ENCODE measurements at places on chromosomes 16 and 17. TPM values are rescaled to one million over a fixed set of nuclear protein-coding genes. Genes with fewer than 3 reads are reported as not detected.
A peak's percentile ranks its signal among the peaks of the same experiment; 100 is the strongest.

GRCh38 chr16:1613211-1613622 lies 1.1 kb downstream of the CRAMP1 start:
- peak overlapping the region; percentile 87 for H3K27ac ChIP-seq
- no peak for ATAC-seq
- H3K4me3 ChIP-seq = peak overlapping the region; percentile 72
- no peaks in the 10 kb centered on the region for H3K27me3 ChIP-seq

MT1A gene
- not detected for total RNA-seq

TMIGD1 gene
- not detected for total RNA-seq

- H3K36me3 ChIP-seq = no peaks in the 10 kb centered on the region
- no peak overlapping the region for H3K4me3 ChIP-seq
- ATAC-seq = no peak
- no peaks in the 10 kb centered on the region for H3K27me3 ChIP-seq
- H3K27ac ChIP-seq = no peak overlapping the region
These were observed 183.4 kb downstream of the ZNF18 start for GRCh38 chr17:11813871-11814270.

DNAAF8 gene
- total RNA-seq = 0.54 TPM

GUCY2D gene
- total RNA-seq = not detected

DNA sequence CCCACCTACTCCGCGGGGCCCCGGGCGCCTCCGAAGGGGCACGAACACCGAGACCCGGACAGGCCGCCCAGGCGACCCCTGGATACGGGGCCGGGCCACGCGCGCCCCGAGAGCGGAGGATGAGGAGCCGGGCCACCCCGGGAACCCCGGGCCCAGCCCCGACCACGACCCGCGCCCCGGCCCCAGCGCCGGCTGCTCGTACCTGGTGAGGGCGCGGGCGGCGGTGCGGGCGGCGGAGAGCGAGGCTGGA lies 192 bp downstream of the FASN start:
- peak overlapping the region; percentile 93 for H3K27ac ChIP-seq
- H3K36me3 ChIP-seq = peaks cover 34% of the 10 kb centered on the region
- H3K4me3 ChIP-seq = peak overlapping the region; percentile 53
- no peak for ATAC-seq

C17orf50 gene
- not detected for total RNA-seq

GRCh38 chr17:32971171-32971570 lies 20.5 kb upstream of the SPACA3 start:
- no peaks in the 10 kb centered on the region for H3K36me3 ChIP-seq
- H3K27me3 ChIP-seq = no peaks in the 10 kb centered on the region
- no peak overlapping the region for H3K27ac ChIP-seq
- no peak for ATAC-seq

DNA sequence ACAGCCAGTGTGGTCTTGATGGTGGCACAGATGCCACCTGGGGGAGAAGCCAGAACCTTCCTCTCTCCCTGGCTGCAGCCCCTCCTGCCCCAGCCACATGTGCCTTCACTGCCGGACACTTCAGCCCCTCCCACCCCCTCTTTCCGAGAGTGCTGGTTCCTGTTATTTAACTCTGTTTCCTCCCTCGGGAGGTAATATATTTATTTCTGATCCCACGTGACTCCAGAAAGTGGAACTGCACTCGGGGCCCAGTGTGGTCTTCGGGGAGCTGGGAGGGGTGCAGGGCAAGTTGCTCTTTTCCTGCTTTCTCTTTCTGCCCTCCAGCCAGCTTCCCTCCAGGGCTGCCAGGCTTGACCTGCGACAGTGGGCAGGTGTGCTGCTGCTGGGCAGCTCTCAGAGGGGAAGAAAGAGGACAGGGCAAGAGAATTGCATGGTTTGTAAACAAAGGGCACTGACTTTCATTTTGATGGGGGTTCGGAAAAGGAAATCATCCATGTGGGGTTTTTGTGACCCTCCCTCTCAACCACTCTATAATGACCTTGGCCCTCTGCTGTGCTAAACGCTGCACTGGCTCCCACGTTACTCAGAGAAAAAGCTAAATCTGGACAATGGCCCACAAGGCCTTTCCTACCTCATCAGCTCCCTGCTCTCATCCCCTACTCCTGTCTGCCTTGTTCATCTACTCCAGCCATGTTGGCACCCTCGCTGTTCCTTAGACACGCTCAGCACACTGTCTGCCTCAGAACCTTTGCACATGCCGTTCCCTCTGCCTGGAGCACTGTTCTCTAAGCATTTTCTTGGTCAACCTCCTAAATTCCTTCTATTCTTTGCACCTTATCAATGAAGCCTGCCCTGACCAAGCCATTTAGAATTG lies 8.2 kb upstream of the CIITA start:
- peaks cover 46% of the 10 kb centered on the region for H3K27me3 ChIP-seq
- ATAC-seq = peak; percentile 58
- peaks cover 24% of the 10 kb centered on the region for H3K4me1 ChIP-seq
- H3K4me3 ChIP-seq = no peak overlapping the region
- H3K36me3 ChIP-seq = no peaks in the 10 kb centered on the region
